ENCODE measurements at places on chromosomes 11 and 22.
A peak's percentile ranks its signal among the peaks of the same experiment; 100 is the strongest.

GRCh38 chr22:29704528-29705285 lies 15.1 kb upstream of the CABP7 start:
- no peak for DNase-seq

- peak; percentile 16 for DNase-seq
Measured at GRCh38 chr11:25860677-25861450, 471.1 kb upstream of the ANO3 start.

GRCh38 chr11:133506023-133506422 lies 26.3 kb downstream of the OPCML start:
- no peak for DNase-seq

- DNase-seq = no peak
Measured at GRCh38 chr11:65575568-65576231, at the start of gene EHBP1L1. EHBP1L1 (plus strand) TSS chr11:65576053; CDS start chr11:65576303, 250 bp downstream.

DNA sequence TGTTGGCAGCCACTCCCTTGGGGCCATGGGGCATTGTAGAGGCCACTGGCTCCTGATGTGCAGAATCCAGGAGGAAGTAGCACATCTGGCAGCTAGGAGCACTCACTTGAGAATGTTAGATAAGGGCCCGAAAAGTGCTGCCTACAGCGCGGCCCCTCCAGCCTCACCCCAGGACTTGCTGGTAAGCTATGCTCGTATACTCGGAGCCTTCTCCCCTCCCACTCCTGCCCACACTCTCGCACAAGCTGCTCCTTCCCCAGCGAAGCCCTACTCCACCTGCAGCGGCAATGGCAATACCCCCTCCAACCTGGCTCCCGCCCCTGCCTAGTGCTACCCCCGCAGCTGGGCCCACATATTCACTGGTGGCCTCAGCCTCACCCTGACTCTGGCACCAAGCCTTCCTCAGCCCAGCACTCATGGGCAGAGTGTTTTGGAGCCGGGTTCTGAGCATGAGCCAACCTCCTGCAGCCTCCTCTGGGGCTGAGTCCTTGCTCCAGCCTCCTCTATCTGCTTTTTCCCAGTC lies 47.7 kb downstream of the PDE2A start:
- DNase-seq = no peak

- DNase-seq = no peak
Measured at GRCh38 chr11:70072861-70073755, 5.0 kb upstream of the ANO1 start.

GRCh38 chr11:18243783-18244362 lies 4.6 kb downstream of the SAA2 start:
- DNase-seq = peak; percentile 26

- DNase-seq = no peak
Measured at GRCh38 chr22:40194656-40195055, 16.9 kb downstream of the TNRC6B start.

- DNase-seq = no peak
Measured at GRCh38 chr11:126482586-126483108, 127.2 kb downstream of the ST3GAL4 start.

GRCh38 chr11:14898355-14898754 lies 6.3 kb upstream of the CYP2R1 start:
- no peak for DNase-seq

DNA sequence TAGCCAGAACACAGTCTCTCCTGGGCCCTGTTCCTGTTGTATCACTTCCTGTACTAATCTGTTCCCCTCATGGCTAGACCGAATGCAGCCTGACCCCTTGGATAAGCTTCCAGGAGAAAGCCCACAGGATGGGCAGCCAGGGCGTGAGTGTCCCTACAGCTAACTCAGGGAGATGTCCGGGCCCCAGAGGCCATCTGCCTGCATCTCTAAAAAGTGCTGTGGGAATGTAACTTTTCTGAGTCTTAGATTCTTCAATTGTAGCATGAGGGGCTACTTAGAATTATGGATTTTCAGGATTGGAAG lies 7.7 kb upstream of the MALAT1 start:
- DNase-seq = no peak

DNA sequence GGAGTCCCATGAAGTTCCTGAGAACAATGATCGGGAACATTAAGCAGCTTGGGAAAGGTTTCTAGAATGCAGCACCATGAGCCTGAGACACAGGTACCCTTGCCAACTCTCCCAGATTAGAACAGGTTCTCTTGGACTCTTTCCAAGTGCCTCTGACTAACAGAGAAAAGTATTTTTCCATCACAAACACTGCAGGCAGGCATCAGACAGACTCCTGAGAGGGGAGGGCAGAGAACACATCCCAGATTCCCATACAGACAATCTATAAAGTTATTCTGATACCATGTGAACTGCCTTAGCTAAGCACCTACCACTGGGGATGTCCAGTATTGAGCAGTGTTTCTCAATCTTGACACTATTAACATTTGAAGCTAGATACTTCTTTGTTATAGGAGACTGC lies 27.3 kb downstream of the SERGEF start:
- peak; percentile 53 for DNase-seq

DNA sequence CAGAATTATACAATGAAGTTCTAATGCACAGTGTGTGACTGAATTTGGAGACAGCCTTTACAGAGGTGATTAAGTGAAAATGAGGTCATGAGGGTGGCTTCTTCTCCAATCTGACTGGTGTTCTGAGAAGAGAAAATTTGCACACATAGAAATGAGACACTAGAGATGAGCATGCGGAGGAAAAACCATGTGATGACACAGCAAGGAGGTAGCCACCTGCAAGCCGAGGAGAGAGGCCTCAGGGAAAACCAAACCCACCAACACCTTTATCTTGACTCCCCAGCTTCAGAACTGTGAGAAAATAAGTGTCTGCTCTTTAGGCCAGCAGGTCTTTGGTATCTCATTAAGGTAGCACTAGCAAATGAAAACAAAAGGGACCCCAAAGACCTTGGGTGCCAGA lies 93.2 kb downstream of the GGTLC2 start:
- DNase-seq = no peak

DNA sequence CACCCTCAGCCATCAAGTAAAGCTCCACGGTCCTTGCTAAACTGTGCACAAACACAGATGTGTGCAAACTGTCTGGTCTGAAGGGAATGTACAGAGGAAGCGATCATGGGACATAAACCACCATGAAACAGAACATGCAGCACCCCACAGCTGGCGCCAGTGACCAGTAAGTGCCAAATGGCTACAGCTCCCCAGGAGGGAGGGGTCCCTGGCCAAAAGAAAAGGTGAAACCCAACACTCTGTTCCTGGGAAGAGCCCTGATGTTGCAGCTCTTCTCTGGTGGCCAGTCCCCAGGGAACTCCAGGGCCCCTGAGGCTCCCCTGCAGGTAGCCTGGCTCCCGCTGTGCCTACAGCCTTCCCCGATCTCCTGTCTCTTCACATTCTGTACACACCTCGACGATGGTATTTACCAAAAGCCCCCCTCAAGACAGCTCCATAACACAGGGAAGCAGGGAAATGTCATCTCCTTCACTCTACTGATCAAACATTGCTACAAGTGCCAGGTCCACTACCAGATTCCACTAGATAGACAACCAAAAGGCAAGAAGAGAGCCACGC lies 2.9 kb downstream of the DGCR6L start:
- DNase-seq = no peak

DNA sequence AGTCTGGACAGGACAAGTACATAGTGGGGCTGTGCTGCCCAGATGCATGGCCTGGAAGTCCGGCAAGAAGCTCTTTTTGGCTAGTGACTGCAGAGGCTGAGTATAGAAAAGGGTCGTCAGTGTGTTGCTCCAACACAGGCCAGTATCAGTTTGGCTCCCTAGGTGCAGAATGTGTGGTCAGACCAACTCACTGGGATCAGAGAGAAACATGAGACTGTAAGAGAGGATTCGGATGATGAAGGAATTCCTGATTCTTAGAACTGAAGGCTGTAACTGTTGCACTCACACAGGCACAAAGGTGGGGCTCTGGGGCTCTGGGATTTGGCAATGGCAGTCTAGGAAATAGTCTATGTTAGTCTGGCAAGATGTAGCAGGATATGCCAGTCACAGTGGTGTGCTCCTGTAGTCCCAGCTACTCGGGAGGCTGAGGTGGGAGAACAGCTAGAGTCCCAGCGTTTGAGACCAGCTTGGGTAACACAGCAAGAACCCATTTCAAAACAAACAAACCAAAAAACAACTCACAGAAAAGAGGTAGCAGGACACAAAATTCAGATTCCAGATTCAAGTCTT lies 11.1 kb upstream of the UPB1 start:
- DNase-seq = no peak

DNA sequence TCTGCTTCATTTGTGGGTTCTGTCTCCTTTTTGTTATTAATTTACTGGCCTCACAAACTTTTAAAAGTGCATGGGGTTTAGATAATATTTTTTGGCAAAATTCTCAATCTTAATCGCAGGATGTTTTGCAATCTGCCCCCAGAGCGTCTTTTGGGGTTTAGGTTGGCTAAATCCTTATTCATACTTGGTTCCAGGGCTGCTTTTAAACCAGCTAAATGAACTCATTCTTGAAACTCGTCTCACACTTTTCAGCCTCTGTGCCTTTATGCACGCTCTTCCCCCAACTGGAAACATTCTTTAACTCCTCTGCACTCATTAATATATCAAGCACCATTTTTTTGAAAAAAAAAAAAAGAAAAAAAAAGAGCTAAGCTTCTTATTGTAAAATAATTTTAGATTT lies 131.7 kb downstream of the KIF18A start:
- no peak for DNase-seq

DNA sequence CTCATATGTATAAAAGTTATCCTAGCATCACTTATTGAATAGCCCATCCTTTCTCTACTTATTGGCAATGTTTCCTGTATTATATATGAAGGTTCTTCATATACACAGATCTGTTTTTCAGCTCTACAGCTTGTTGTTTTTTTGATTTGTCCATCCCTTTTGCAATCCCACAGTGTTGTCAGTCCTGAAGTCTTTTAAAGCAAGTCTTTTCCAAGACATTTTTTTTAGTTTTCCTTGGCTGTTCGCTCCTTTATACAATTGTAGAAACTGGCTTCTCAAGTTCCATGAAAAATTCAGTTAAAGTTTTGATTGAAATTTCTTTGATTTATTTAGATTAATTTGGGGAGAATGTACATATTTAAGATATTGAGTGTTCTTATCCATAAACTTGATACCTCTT lies 295.3 kb upstream of the SORL1-AS1 start:
- DNase-seq = no peak

DNA sequence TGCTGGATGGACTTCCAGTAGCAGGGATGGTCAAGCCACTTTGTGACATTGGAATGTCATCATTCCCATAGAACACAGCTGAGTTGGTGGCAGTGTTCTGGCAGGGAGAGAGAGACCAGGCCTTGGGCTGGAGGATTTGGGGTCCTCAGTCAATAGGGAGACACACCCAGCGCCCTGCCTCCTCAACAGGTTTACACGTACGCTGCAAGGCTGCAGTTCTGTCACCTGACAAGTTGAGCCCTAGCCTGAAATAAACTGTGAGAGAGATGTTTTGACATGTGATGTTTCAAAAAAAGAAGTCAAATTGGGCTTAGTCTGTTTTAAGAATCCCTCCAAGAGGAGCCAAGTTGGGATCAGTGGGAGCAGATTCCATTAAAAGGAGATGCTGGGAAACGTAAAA lies 42.9 kb upstream of the CRYBB3 start:
- DNase-seq = no peak

DNA sequence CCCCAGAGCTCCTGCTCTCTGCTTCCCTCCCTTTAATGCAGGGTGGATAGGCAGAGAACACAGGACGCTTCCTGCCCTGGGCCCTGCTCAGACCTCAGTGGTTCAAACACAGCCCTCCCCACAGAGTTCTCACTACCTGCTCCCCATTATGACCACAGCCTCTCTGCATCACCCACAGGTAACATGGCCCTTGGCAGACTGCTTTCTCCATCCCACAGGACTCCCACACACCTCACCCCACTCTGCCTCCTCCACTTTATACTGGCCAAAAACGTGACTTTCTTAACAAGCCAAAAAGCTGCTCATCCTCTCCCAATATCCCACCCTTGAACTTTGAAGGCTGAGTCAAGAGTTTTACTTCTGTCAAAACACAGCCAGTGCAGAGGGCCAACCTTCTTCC lies 33.8 kb downstream of the BUD13 start:
- DNase-seq = no peak

DNA sequence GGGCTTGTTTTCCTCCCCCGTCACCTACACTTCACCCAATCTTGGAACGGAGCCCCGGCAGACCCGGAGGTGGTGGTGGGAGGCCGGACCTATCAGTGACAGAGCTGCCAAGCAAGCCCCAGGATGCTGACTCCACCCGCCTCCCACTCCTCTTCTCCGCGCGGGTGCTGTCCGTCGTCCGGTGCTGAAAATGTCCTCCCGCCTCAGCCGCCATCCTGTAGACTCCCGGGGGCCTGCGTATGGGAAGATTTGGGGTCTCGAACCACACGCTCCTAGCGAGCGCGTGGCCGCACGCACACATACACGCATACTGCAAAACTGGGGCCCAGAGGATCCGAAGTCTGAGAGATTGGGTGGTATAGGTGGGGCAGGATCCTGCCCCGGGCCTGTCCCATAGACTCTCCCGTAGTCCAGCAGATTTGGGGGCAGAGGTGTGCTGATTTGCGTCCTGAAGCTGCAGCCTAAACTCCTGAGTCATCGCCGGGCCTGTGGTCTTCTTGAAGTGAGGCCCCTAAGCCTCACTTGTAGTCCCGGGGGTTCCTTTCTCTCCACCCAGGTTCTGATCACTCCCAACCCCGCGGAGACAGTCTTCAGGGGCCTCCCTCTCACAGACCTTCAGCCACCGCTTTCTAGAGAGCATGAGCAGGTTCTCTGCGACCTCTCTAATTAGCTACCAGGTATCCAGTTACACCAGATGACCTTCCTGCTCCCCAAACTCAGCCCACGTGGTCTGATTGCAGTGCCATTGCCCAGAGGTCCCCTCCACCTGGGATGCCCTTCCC lies 796 bp upstream of the YIF1A start:
- no peak for DNase-seq

- DNase-seq = no peak
Measured at GRCh38 chr11:75503531-75504099, 22.1 kb downstream of the GDPD5 start.

DNA sequence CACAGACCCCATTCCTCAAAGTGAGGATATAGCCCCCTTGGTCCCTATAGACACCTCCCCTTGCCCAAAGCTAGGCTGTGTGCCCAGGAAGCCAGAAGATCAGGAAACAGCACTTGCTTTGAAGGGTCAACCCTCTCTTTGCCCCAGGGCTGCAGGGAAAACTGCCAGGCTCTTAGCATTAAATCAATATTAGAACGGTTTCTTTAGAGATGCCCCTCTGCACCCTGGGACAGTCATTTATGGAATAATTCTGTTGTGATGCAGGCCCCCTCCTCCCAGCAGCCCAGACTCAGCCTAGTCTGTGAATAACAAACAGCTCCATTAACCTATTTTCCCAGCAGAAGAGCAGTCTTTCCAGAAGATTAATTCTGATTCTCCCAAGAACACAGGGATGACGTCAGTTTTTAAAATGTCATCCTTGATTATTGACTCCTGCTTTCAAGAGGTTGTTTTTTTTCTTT lies 11.6 kb upstream of the CAPN5 start:
- no peak for DNase-seq

- no peak for DNase-seq
Measured at GRCh38 chr11:94630221-94630620, 63.1 kb downstream of the PIWIL4 start.

All from kidney epithelial cell (primary cell).